ENCODE measurements at places on chromosomes 3 and 15.
A peak's percentile ranks its signal among the peaks of the same experiment; 100 is the strongest.

- DNase-seq: no peak
Measured at GRCh38 chr3:70156808-70157207, 155.6 kb downstream of the MDFIC2 start.

GRCh38 chr3:182007441-182007840 lies 295.7 kb downstream of the SOX2 start:
- DNase-seq: no peak

DNA sequence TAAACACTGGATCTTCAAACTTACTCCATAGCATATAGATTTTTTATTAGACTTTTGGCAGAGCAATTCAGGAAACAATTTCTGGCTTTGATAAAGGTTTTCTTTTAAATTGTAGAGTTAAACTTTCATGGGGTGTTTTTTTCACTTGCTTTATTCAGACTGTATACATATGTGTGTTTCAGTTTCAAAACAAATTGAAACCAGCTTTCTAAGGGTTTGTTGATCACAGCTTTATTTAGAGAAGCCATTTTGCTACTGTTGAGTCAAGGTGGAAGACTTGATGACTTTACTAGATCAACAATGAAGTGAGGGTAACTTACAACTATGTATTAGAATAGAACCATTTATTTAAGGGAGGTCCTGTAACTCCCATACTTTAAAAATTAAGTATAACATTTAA lies 6.2 kb downstream of the UBE2E1 start:
- DNase-seq: no peak

GRCh38 chr3:4531478-4532025 lies 38.4 kb downstream of the ITPR1 start:
- DNase-seq: no peak

DNA sequence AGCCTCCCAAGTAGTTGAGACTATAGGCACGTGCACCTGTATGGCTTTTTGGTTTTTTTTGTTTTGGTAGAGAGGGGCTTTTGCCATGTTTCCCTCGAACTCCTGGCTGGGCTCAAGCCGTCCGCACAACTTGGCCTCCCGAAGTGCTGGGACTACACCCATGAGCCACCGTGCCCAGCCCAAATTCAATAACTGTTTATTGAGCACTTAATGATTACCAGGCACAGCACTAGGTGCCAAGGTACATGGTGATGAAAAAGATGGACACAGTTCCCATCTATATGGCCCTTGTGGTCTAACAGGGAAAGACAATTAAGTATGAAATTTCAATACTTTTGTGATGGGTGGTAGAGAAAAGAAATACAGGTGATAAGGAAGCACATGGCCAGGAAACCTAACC lies 35.8 kb upstream of the ZNF148 start:
- no peak for DNase-seq

GRCh38 chr15:55589287-55589686 lies 1.1 kb upstream of the PYGO1 start:
- DNase-seq: no peak

DNA sequence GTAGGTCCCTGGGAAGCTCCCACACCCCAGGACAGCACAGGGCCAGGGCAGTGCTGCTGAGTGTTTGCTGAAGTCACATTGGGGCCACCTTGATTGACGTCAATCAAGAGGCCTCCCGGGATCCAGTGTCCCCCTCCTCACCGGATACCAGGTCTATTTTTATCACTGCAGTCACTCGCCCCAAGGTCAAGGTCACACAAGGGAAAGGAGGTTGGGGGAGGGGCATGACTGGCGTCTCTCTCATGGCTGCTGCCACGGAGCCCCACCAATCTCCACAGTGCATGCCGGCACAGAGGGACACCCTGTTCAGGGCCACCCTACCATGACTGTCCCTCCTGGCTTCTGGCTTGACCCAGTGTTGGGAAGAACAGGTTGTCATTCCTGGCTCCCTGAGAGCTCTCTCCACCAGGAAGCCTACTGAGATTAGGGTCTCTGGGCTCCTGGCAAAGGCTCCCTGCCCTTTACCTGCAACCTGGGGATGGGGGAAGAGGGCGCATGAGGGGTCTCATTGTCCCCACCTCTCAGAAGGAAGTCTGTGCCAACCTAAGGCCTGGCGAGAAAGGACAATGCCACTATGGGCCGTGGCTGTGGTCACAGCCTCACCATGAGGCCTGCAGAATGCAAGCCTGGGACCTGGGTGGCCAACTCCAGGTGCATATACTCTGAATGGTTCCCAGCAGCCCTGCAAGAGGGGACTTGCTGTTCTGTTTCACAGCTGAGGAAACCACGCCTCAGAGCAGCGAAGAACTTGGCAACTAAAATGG lies 1.5 kb downstream of the MYL3 start:
- no peak for DNase-seq

- no peak for DNase-seq
Measured at GRCh38 chr15:67138891-67139855, 73.8 kb downstream of the SMAD3 start.

DNA sequence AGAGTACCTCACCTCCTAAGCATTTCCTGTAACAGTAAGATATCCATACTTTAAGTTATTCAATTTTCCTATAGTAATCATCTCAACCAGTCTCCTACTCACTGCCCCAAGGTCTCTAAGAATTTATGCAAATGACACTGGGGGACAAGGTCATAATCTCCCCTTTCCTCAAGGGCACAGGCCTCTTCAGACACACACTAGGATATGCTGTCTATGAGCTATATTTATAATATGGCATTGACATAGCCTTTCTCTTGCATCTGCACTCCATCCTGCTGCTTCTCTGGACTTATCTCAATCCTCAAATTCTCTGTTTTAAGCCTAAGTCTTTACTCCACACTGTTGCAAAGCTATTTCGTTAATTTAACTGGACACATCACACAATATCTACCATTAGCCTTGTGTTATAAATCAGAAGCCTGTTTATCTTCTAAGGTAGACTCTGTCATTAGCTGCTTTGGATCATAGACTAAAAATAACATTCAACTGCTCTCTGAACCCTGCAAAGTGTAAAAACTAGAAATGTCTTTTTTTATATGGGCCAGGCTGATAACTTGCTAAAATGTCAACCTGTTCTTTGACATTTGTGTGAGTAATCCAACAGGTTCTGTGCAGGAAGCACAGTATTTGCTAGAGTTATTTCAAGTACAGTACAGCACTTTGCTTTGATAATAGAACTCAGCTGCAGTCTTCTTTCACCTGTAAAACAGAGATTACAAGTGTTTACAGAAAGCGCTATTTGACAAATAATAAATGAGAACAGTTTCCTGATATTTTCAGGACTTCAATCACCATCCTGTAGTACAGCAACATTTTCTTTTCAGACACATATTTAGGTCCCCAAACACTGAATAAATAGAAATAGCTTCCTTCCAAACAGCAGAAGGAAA lies 17.8 kb upstream of the SEC62 start:
- DNase-seq: no peak

DNA sequence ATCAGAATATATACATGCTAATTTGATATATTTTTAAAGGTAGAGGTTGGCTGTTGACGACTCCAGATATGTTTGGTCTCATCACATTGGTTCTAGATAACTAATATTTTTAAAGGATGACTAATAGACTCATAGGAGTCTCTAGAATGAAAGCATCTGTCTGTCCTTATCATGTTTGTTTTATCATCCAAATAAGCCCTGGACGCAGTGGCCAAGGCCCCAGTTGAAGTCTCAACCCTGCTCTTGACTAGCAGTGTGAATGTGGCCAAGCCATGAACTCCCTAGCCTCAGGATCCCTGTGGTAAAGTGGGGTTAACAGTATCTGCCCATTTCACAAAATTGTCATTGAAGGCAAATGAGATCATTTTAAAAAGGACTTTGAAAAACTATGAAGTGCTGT lies 53.6 kb downstream of the ABHD2 start:
- no peak for DNase-seq

- no peak for DNase-seq
Measured at GRCh38 chr3:112948346-112948838, 26.5 kb downstream of the CD200R1 start.

DNA sequence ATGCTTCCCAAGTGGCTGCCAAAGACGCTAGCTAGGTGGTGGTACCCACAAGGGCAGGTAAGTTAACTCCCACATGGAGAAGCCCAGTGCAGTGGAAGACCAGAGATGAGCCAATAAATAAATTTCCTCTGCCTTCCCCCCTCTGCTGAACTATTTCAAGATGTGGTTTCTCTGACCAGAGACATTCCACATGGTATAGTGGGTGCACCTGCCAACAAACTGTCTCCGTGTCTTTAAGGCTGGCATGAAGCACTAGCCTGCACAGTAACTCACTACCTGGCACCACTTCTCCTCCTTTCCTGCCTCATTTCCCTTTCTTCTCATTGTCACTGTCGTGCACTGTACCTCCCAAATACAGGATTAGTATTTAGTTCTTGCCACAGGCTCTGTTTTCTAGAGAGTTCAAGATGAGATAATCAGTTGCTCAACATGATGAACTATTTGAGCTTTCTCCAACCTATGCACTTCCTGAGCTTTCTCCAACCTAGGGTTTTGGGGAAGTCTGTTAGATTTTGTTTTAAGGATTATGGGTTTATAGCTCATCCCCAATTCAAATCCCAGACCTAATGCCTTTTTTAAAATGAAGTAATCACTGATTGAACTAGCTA lies 8.4 kb upstream of the CRTAP start:
- DNase-seq: no peak

- DNase-seq: no peak
Measured at GRCh38 chr3:32621466-32621865, 50.8 kb upstream of the DYNC1LI1 start.

- DNase-seq: no peak
Measured at GRCh38 chr15:44598892-44599291, 61.9 kb downstream of the EIF3J start.

DNA sequence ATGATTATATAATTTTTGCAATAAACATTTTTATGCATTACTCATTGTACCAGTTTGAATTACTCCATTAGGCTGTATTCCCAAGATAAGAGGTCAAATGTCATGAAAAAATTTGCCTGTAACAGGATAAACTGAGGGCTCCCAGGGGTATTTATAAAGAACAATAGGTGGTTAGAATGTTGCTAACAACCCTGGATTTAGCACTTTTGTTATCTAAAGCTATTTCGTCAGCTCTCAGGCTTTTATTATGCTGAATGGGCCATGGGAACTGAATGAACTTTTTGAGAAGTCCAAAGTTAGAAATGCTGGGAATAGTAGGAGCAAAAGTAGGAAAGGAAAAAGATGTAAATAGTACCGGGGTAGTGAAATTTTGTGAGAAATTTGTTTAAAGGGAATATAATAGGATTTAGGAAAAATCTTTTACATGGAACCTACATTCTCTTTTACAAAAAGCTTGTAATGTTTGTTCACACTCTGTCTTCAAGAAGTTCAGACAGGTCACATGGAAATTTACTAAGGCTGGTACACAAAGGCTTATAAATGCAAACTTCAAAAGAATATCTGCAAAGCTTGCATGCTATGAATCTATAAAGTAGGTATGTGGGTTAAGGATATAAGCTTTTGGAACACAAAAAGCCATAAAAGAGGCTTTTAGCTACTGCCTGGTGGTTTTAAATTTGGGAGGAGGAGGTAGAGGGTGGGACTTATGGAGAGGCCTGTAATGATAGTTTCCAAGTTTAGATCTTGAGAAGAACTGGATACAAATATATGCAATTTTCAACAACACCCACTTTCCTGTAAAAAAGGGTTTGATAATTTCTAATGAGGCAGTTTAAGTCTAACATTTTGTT lies 445.8 kb upstream of the NAALADL2 start:
- no peak for DNase-seq

- DNase-seq: no peak
Measured at GRCh38 chr3:151011427-151011826, 38.9 kb upstream of the CLRN1 start.

DNA sequence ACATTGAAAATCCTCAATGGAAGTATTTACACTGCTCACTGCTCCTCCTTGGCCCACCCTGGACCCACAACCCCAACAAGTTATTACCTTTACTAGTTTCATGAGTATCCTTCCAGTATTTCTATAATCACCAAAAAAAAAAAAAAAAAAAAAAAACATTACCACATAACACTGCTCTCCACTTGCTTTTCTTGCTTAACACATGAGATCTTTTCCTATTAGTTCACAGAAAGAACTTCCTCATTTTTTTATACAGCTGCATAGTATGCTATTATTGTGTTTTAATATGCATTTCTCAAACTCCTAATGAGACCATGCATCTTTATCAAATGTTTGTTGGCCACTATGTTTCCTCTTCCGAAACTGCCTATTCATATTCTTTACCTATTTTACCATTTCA lies 14.6 kb downstream of the GABPB1 start:
- DNase-seq: no peak

- DNase-seq: no peak
Measured at GRCh38 chr15:46786590-46787285, 930.6 kb upstream of the SEMA6D start.

DNA sequence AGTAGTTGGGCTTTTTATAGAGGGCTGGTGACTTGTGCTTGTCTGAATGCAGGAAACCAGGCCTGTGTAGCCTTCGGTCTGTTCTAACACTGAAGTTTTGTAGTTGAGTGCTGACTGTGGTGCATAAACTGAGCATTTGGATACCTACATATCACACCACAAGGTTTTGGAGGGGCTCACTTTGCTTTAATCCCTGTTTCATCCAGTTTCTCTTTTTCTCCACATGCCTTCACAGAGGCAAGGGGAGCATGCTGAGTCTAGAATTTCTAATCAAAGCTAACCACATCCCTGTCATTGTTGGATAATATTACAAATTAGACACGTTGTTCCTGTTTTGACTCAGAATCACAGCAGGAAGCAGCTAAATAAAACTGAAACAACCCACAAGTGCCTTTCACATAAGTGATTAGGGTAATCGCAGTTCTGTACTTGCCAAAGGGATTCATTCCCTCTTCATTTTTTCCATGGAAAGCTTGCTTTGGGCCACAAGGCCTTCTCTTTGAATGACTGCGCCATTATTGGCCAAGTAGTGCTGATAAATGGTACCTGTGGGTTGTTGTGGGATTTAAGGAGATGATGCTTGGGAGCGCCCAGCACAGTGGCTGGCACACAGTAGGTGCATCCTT lies 48.9 kb downstream of the TGFBR2 start:
- DNase-seq: no peak

- no peak for DNase-seq
Measured at GRCh38 chr3:147797095-147797494, 387.9 kb downstream of the ZIC1 start.

DNA sequence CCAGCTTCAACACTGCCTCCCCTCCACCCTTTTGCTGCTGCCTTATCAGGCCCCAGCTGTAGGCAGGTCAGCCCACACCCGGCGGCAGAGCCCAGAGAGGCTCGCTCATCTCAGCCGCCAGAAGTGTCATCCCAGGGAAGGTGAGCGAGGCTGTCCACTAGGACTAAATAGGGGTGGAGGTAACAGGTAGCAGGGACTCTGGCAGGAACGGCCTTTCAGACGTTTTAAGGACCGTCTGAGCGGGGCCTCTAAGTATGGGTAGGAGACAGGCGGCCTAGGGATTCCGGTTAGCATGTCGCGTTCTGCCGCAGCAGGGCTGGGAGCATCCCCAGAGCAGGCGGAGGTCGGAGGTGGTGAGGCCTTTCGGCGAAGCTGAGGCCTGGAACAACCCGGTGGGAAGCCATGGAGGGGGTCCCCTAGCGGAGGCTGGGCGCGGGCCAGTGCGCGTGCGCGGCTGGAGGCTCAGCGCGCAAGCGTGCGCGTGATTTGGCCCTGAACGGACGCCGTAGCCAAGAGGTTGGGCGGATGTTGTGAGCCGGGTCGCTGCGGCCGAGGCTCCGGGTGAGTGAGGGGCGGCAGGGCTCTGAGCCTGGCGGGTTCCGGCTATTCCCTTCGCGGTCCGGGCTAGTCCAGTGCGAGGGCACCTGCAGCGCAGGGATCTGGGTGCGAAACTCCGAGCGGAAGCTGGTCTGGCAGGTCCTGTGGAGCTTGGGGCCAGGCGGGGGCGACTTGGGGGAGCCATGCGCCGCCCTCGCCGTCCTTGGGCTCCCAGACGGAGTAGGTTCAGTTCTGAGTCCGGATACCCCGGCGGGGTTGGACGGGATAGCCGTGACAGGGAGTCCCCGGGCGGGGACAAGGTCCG lies at the start of the genes MST1 and RNF123:
MST1 (minus strand) TSS at position 429 of the 862 bp plus-strand sequence. CDS start 783 bp downstream, outside the sequence.
RNF123 (plus strand) TSS at position 512 of the 862 bp plus-strand sequence. CDS start 1,609 bp downstream, outside the sequence.
- DNase-seq: peak; percentile 84

Measured in stimulated activated CD8-positive, alpha-beta memory T cell treated with anti-CD3 and anti-CD28 coated beads, Interleukin-7, amount 100 ng/mL, for 1 hour (primary cell).